ENCODE measurements at places on chromosomes 16 and 17. TPM values are rescaled to one million over a fixed set of nuclear protein-coding genes. Genes with fewer than 3 reads are reported as not detected.

DNA sequence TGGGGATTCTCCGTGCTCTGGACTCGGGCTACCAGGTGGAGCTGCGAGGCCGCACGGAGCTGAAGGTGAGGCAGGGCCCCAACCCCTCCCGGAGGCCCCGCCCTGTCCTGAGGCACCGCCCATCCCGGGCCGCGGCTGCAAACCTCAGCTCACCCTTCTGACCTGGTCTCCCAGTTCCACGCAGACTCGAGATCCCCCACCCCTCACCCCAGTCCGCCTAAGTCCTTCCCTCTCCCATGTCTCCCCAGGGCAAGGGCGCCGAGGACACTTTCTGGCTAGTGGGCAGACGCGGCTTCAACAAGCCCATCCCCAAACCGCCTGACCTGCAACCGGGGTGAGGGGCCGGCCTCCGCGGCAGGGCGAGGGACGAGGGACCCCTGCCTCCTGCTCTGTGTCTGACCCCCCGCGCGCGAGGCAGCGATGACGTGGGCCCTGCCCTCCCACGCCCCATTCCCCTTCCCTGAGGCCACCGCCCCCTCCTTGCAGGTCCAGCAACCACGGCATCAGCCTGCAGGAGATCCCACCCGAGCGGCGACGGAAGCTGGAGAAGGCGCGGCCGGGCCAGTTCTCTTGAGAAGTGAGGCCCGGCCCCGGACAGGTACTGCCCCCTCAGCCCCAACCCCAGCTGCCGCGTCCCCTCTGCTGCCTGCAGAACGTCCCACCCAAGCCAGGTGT lies 13.7 kb downstream of the GUCY2D start:
- peak; percentile 29 for DNase-seq

The PLA2G10 gene
- total RNA-seq, result not detected

GRCh38 chr17:27579897-27580321 lies 51.1 kb upstream of the LGALS9 start:
- peak; percentile 67 for DNase-seq

DNA sequence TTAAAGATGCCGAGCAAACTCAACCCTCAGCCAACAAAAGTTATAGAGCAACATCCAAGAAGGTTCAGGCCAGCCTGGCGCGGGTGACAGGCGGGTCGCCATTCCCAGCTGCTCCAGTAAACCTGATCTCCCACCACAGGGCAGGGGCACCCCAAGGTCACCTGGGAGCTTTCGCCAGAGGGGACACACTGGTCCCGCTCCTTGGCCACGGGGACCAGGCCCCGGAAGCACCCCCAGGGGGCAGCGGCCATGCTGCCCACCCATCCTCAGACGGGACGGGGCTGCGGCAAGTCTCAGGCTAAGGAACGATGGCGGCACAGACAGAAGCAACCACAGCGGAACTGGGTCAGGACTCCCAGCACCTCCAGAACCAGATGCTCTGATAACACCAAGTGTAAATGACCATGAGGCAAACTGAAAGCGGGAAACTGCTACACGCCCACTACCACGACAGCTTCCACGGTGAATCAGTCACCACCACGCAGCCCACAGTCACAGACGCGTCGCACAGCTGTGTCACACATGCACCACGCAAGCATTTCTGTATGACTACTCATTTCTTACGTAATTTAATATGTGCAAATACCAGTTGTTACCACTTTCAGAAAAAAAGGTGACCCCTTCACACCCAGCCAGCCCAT lies 14.1 kb upstream of the CCDC154 start:
- peak; percentile 30 for DNase-seq

DNA sequence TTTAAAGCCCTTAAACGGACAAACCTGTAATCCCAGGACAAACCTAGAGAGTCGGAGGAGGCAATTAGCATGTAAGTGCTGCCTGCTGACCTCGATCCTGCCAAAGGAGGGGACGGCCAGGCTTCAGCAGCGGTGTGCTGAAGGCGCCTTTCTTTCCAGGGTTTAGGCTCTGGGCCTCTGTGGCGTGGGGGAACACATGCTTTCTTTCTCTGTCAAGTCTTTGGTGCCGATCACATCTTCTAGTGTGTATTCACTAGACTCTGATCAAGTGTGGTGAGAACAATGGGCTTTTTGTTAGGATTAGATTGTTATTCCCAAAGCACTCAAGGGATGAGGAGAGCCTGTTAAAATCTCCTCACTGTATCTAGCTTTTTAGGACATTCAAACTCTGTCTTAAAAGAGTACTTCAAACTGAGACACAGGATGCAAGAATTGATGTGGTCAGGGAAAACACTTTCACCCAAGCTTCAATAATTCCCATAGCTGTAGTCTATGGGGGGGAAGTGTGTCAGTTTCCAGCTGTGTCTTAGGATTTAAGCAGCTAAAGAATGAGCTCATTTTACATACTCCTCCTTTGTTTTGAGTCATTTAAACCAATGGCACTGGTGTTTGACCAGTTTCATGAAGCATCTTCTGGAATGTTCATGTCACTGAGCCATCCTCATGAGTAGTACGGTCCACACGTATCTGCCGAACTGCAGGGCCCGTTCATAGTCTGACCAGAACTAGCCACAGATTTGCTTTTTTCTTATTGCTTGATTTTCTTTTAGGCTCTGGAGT lies 51.2 kb downstream of the RPA1 start:
- DNase-seq, result no peak
